Fibroblast of lung (primary cell): ENCODE measurements at places on chromosomes 16 and 17.

DNA sequence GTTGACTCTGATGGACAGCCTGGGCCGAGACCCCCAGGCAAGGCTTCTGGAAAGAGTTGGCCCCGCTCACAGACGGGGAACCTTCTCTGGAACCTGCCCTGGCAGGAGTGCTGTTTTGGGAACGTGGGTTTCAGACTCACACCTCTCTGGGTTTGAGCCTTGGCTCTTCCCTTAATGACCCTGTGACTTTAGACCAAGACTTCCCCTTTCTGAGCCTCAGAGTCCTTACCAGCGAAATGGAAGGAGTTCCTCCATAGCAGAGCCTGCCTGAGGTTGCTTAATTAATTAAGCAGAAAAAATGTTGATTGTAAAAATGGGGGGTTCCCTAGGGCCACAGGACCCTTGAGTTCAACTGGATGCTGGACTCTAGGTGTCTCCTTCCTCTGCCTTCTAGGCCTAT, 408.2 kb downstream of the SEC14L1 start:
- DNase-seq: no peak
- no peak overlapping the region for H3K27ac ChIP-seq
- no peak overlapping the region for H3K4me3 ChIP-seq
- H3K36me3 ChIP-seq: no peaks in the 10 kb centered on the region

GRCh38 chr17:78272181-78272913, 40.9 kb downstream of the TMEM235 start:
- no peak overlapping the region for H3K4me3 ChIP-seq
- no peaks in the 10 kb centered on the region for H3K4me1 ChIP-seq
- no peak overlapping the region for H3K27ac ChIP-seq
- DNase-seq: peak; percentile 46
- peaks cover 16% of the 10 kb centered on the region for H3K27me3 ChIP-seq

DNA sequence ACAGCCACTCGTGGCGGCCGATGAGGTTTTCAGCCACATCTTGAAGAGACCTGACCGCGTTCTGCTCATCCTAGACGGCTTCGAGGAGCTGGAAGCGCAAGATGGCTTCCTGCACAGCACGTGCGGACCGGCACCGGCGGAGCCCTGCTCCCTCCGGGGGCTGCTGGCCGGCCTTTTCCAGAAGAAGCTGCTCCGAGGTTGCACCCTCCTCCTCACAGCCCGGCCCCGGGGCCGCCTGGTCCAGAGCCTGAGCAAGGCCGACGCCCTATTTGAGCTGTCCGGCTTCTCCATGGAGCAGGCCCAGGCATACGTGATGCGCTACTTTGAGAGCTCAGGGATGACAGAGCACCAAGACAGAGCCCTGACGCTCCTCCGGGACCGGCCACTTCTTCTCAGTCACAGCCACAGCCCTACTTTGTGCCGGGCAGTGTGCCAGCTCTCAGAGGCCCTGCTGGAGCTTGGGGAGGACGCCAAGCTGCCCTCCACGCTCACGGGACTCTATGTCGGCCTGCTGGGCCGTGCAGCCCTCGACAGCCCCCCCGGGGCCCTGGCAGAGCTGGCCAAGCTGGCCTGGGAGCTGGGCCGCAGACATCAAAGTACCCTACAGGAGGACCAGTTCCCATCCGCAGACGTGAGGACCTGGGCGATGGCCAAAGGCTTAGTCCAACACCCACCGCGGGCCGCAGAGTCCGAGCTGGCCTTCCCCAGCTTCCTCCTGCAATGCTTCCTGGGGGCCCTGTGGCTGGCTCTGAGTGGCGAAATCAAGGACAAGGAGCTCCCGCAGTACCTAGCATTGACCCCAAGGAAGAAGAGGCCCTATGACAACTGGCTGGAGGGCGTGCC, 30.1 kb downstream of the CIITA start:
- H3K36me3 ChIP-seq: no peaks in the 10 kb centered on the region
- no peak overlapping the region for H3K27ac ChIP-seq
- no peak overlapping the region for H3K4me3 ChIP-seq

- no peaks in the 10 kb centered on the region for H3K4me1 ChIP-seq
- no peak for DNase-seq
- no peaks in the 10 kb centered on the region for H3K36me3 ChIP-seq
- no peaks in the 10 kb centered on the region for H3K27me3 ChIP-seq
- no peak overlapping the region for H3K27ac ChIP-seq
- no peak overlapping the region for H3K4me3 ChIP-seq
Observed at GRCh38 chr16:9337308-9338032, 246.0 kb downstream of the HAPSTR1 start.

DNA sequence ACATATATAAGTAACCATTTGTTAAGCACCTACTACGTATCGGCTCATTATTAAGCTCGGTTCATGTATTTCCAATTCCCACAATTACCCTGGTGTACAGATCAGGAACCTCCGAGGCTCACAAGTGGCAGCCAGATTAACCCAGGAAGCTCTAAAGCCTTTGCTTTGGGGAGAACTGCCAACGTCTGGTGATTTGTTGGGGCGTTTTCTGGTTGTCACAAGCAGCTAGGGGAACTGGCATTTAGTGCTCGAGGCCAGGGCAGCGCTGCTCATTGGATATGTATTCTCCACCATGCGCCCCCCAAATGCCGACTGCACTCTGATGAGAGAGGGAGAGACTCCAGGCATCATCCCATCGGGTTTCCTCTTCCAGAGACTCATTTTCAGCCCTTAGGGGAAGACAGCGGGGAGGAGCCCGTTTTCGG, 541 bp downstream of the ZNF18 start:
- peak overlapping the region; percentile 84 for H3K27ac ChIP-seq
- peak; percentile 34 for DNase-seq
- peaks cover 2% of the 10 kb centered on the region for H3K36me3 ChIP-seq
- peak overlapping the region; percentile 91 for H3K4me3 ChIP-seq
- H3K27me3 ChIP-seq: no peaks in the 10 kb centered on the region

GRCh38 chr17:20979792-20980083, 63.1 kb downstream of the USP22 start:
- DNase-seq: no peak
- H3K4me1 ChIP-seq: no peaks in the 10 kb centered on the region
- peaks cover 3% of the 10 kb centered on the region for H3K27me3 ChIP-seq
- H3K36me3 ChIP-seq: no peaks in the 10 kb centered on the region
- H3K4me3 ChIP-seq: no peak overlapping the region

DNA sequence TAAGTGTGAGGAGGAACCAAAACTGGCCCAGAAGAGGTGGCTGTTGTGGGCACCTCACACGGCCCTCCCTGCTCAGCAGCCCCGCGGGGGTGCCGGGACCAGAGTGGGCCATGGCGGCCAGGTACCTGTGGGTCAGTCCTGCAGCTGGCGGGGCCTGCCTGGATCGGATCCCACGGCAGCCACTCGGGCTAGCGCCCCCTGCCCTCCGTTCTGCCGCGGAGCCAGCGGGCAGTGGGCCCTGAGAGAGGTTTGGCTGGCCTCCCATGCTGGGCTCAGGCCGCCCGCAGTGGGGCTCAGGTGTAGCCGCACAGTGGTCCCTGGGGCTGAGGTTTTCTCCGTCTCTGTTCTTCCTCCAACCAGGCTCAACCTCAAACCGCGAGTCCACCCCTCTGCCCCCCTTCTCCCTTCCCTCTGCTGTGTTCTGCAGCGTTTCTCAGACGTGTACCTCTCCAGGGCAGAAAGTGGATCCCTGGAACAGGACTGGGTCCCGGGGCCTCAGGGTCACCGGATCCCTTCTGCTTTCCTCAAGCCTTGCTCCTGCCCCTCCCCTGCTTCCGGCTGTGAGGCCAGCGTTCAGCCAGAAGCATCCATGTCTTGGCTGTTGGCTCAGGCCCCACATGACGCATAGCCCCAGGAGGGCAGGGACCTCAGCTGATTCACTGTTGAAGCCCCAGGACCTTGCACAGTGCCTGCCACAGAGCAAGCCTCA, 28.6 kb upstream of the ITGA3 start:
- peak overlapping the region; percentile 62 for H3K4me3 ChIP-seq
- no peaks in the 10 kb centered on the region for H3K27me3 ChIP-seq
- H3K4me1 ChIP-seq: peaks cover 19% of the 10 kb centered on the region
- peak; percentile 93 for DNase-seq
- no peaks in the 10 kb centered on the region for H3K36me3 ChIP-seq

DNA sequence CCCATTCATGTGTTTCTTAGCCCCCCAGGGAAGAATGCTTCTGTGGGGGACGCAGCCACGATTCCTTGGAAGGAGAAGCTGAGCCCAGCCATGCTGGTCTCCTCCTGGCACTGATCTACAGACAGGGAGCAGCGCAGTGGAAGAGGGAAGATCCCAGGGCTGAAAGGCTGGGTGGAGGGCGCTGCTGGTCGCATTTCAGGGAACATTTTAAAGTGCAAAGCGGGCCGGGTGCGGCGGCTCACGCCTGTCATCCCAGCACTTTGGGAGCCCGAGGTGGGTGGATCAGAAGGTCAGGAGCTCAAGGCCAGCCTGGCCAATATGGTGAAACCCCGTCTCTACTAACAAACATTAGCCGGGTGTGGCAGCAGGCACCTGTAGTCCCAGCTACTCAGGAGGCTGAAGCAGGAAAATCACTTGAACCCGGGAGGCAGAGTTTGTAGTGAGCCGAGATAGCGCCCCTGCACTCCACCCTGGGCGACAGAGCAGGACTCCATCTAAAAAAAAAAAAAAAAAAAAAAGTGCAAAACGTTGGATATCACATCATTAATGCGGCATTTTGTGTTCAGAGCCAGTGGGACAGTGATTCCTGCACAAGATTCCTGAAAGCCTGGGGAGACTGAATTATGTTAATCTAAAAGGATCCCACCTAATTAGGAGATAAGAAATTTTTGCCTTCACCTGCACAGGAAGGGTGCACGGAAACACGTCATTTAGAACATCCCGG, 558 bp upstream of the CHMP6 start:
- no peaks in the 10 kb centered on the region for H3K4me1 ChIP-seq
- no peak overlapping the region for H3K27ac ChIP-seq
- peaks cover 8% of the 10 kb centered on the region for H3K36me3 ChIP-seq
- H3K27me3 ChIP-seq: no peaks in the 10 kb centered on the region
- H3K4me3 ChIP-seq: peak overlapping the region; percentile 62

- H3K36me3 ChIP-seq: no peaks in the 10 kb centered on the region
- no peaks in the 10 kb centered on the region for H3K4me1 ChIP-seq
- no peaks in the 10 kb centered on the region for H3K27me3 ChIP-seq
- H3K27ac ChIP-seq: no peak overlapping the region
- H3K4me3 ChIP-seq: no peak overlapping the region
Observed at GRCh38 chr17:68861602-68862001, 93.6 kb downstream of the ABCA8 start.

- H3K4me1 ChIP-seq: no peaks in the 10 kb centered on the region
- H3K36me3 ChIP-seq: no peaks in the 10 kb centered on the region
- DNase-seq: no peak
- H3K27me3 ChIP-seq: peaks cover under 1% of the 10 kb centered on the region
Observed at GRCh38 chr17:3998436-3998835, 34.2 kb upstream of the ATP2A3 start.

- no peak overlapping the region for H3K4me3 ChIP-seq
- no peaks in the 10 kb centered on the region for H3K36me3 ChIP-seq
- H3K27me3 ChIP-seq: no peaks in the 10 kb centered on the region
- DNase-seq: peak; percentile 82
- H3K27ac ChIP-seq: no peak overlapping the region
- no peaks in the 10 kb centered on the region for H3K4me1 ChIP-seq
Observed at GRCh38 chr17:56292010-56292409, 138.7 kb downstream of the ANKFN1 start.

- peaks cover 3% of the 10 kb centered on the region for H3K36me3 ChIP-seq
- peak overlapping the region; percentile 97 for H3K27ac ChIP-seq
- peaks cover 43% of the 10 kb centered on the region for H3K4me1 ChIP-seq
Observed at GRCh38 chr17:76531486-76532038, 5.9 kb downstream of the CYGB start.

DNA sequence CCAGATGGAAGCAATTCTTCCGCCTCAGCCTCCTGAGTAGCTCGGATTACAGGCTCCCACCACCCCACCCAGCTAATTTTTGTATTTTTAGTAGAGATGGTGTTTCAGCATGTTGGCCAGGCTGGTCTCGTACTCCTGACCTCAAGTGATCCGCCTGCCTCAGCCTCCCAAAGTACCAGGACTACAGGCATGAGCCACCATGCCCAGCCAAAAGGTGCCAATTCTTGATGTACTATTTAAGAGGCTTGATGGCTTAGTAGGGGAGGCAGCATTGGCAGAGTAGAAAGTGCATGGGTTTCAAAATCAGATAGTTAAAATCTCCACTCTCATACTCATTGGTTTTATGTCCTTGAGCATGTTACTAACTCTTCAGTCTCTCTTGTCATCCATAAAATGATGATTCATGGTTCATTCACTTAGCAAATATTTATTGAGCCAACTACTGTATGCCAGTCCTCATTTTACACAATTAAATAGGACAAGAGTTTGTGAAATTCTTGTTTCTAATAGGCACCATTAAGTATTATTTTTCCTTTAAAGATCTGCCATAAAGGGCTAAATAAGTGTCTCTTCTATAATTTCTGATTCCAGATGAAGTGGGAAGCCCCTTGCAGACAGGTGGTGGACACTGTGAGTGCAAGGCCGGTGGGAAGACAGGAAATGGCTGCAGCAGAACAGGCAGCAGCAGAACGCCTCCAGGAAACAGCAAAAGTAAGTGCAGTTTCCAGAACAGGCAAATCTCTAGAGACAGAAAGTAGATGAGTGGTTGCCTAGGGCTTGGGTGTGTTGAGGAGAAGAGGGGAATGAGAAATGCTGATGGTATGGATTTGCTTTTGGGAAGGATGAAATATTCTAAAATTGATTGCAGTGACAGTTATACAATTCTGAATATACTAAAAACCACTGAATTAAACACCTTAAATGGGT, 8.2 kb upstream of the RPL27 start:
- no peak overlapping the region for H3K27ac ChIP-seq
- H3K36me3 ChIP-seq: peaks cover 10% of the 10 kb centered on the region

GRCh38 chr16:82900559-82900958, 273.8 kb downstream of the CDH13 start:
- no peaks in the 10 kb centered on the region for H3K27me3 ChIP-seq
- H3K27ac ChIP-seq: no peak overlapping the region
- H3K4me3 ChIP-seq: no peak overlapping the region
- H3K36me3 ChIP-seq: no peaks in the 10 kb centered on the region

DNA sequence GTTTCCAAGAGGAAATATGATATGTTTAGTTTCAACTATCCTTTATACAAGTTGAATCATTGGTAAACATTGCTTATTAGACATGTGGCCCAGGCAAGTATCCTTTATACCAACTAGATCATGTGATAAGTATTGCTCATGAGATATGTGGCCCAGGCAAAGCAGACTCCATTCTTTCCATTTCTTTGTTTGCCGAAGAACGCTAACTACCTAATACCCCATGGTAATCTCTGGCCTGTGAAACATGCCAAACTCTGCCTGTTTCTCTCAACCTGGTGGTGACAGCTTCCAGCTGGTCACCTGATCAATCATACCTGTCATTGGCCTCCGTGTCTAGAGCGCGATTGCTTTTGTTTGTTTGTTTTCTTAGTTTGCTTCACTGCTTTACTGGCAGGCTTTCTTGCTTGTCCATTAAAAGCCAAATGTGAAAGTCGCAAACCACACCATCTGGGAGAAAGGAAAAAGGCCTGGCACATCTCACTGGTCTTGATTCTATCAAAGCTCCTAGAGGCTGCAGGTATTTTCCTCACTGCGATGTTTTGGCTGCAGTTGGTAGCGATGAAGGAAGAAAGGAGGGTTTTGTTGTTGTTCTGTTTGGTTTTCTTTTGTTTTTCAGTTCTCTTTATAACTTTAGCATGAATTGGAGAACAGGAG, 686.2 kb downstream of the KCNJ2 start:
- no peaks in the 10 kb centered on the region for H3K36me3 ChIP-seq
- DNase-seq: peak; percentile 92
- H3K4me1 ChIP-seq: no peaks in the 10 kb centered on the region
- no peaks in the 10 kb centered on the region for H3K27me3 ChIP-seq

- H3K4me3 ChIP-seq: no peak overlapping the region
- DNase-seq: no peak
- no peaks in the 10 kb centered on the region for H3K36me3 ChIP-seq
- H3K4me1 ChIP-seq: no peaks in the 10 kb centered on the region
- no peaks in the 10 kb centered on the region for H3K27me3 ChIP-seq
- no peak overlapping the region for H3K27ac ChIP-seq
Observed at GRCh38 chr16:69498926-69499325, 66.8 kb upstream of the NFAT5 start.

GRCh38 chr16:30902029-30902972, 5.9 kb downstream of the CTF1 start:
- no peaks in the 10 kb centered on the region for H3K27me3 ChIP-seq
- H3K4me1 ChIP-seq: peaks cover 2% of the 10 kb centered on the region
- peak overlapping the region; percentile 65 for H3K27ac ChIP-seq
